ENCODE measurements at places on chromosomes 1 and 21.
A peak's percentile ranks its signal among the peaks of the same experiment; 100 is the strongest.

GRCh38 chr21:36703626-36704280 is 4.8 kb downstream of the SIM2 start:
- DNase-seq, result no peak

DNA sequence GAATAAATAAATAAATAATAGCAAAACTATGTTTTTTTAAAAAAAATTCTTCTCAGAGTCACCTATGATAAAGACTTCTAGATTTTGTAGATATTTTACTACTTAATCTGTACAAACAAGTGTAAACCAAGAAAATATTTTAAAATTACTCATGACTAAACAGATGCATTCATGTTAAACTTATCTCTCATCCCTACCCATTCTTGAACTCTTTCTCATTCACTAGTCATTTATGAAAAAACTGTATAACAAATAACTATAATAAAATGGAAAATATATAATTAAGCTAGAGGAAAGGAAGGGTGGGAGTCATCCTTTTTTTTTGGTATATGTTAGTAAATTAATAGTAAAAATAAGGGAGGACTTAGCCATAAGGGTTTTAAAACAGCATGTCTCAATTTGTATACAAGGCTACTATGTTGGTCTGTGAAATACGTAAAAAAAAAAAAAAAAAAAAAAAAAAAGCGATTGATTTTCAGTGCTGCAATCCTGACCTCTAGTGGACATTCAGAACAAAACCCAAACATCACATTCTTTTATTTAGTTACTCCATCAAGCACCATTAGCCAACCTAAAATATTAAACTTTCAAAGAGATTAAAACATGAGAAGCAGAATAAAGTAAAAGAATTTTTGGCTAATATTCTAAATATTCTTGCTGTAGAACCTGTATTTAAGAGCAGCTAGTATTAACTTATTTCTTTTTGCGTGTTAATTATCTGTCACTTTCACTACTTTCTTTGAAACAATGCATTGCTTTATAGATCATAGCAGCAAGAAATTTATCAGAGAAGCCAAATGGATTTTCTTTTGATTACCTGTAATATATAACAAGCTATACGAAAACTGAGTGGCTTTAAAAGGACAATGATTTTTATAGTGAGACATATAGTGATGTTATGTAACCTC is 255.8 kb upstream of the CACYBP start:
- DNase-seq, result no peak

- no peak for DNase-seq
These were observed 65.4 kb downstream of the UBIAD1 start for GRCh38 chr1:11338284-11338924.

DNA sequence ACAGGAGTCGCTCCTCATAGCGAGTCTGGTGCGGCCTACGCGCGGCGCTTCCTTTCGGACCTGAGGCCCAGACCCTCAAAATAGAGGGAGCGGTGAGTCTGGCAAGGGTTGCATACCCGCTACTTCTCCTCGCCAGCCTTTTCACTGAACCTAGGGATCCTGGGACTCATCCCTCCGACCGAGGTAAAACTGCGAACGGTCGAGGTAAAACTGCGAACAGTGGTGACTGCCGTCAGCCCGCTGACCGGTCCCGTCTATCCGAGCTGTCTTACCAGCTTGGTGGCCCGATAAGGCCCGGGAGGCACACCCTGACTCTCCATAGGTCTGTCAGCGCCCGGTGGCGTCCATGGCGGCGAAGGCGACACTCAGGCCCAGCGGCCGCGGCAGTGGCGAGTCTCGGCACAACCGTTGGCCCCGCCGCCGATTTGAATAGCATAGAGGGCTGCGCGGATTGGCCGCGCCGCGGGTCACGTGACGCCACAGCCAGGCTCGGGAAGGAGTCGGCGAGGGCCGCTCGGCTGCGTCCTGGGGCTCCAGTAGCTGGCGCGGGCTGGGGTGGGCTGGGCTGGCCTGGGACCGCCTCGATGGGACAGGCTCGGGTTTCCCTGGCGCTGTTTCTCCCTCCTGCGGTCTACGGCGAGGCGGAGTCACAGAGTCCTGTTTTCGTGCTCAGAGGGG is at the start of gene DEPDC1:
Gene DEPDC1 (minus strand): TSS at position 403 of the 678 bp plus-strand sequence. CDS start 83 bp downstream, at position 320.
- DNase-seq, result peak; percentile 91

DNA sequence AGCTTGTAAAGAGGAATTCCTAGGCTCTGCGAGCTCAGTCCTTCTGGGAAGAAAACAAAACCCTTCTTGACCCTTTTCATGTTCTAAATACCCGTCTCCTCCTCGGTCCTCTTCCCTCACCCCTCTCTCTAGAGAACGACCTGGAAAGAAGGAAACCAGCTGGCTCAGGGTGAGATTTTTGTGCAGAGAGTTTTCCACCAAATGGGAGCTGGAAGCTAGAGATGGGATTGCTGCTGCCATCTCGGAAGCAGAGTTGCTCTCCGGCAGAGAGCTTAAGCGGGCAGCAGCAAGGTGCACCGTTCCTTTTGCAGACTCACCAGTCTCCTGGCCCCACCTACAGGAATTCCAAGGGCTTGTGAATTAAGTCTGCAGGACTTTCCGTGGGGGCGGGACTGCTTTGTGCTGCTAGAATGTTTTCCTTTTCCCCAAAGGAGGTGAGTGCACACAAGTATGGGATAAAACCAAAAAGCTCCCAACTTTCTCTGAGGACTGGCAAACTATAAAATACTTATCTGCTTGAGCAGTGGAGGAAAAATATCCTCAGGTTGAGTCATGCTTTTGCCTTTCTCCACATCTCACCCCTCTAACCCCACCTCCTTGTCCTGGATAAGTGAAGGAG is 29.1 kb upstream of the KIAA0040 start:
- DNase-seq, result no peak

DNA sequence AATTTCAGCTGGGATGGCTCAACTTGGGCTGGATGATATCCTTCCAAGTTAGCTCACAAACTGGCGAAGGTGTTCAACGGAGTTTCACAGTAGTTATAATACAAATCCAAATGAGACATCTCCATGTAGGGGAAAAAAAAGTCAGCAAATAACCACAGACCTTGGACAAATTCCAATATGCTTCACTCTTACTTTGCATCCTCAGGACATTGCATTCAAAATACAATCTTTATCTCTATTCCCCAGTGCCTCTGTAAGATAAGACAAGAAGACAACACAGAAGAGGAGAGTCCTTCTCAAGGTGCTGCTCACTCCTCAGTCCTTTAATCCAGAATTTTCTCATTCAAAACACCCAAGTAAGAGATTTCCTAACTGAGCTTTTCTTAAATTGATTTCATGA is 1797.7 kb downstream of the MRPL39 start:
- no peak for DNase-seq

DNA sequence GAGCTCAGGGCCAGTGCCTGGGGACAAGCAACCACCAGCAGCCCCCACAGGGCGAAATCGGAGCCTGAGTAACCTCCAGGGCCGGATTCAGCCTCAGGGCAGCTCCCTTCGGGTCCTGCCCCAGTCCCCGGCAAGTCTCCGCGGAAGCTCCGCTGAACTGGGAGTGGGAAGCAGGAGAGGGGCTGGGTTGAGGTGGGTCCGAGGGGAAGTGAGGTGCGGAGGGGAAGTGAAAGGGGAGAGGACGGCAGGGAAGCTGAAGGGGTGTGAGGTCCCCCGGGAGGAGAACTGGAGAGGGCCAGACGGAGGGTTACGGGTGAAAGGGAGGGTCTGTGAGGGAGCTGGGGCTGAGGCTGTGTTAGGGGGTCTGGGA is 560 bp downstream of the PADI2 start:
- DNase-seq, result no peak

DNA sequence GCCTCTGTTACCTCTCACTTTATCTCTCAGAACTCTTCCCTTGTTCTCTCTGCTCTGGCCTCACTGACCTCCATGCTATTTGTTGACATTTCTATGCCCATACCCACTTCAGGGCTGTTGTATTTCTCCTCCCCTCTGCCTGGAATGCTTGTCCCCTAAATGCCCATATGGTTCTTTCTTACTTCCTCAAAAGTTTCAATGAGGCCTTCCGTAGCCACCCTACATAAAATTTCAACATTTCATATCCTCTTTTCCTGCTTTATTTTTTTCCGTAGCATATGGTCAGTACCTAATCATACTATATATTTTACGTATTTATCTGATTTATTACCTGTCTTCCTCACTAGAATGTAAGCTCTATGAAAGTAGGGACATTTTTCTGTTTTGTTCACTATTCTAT is 47.1 kb upstream of the ZYG11A start:
- DNase-seq, result no peak

DNA sequence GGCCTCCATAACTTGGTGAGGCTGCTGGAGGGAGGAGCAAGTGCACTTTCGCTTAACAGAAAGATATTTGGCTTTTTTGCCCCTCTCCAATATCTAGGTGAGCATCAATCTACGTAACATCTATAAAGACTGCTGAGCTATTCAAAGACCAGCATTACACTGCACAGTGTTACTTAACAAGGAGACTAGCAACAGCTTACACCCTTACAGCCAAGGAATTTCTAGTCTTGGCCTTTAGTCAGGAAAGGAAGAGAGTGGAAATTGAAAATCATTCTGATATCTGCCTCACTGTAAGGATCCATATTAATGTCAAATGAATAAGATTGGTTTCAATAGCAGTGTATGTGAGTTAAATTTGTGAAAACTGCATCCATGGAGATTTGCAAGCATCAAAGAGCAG is 163.9 kb upstream of the DUSP10 start:
- DNase-seq, result no peak
